ENCODE measurements at places on chromosomes 11 and 22.

- DNase-seq, result no peak
Measured at GRCh38 chr11:127390465-127390864, 389.9 kb upstream of the KIRREL3 start.

GRCh38 chr22:32876516-32876915, 75.0 kb downstream of the TIMP3 start:
- DNase-seq, result no peak

DNA sequence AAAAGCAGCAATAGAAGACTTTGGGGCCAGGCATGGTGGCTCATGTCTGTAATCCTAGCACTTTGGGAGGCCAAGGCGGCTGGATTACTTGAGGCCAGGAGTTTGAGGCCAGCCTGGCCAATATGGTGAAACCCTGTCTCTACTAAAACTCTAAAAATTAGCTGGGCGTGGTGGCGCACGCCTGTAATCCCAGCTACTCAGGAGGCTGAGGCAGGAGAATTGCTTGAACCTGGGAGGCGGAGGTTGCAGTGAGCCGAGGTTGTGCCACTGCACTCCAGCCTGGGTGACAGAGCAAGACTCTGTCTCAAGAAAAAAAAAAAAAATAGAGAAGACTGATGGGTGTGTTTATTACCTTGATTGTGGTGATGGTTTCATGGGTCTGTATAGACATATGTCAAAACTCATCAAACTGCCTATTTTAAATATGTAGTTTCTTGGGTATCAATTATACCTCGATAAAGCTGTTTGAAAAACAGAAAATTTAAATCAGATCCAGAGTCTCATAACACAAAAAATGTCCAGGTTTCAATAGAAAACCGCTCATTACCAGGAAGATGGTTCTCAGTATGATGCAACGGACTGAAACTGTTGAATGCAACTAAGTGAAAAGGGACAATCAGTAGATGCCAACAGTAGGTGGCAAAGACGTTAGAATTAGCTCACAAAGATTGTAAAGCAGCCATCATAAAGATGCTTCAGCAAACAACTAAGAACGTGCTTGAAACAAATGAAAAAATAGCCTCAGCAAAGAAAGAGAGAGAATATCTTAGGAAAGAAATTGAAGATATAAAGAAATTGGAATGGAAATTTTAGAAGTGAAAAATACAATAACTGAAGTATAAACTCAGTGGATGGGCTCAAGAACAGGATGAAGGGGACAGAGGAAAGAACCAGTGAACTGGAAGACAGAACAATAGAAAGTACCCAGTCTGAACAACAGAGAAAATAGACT, 33.1 kb upstream of the SEPTIN5 start:
- no peak for DNase-seq

GRCh38 chr11:129298988-129299387, 76.7 kb upstream of the BARX2 start:
- DNase-seq, result no peak

GRCh38 chr11:79414644-79415317, 26.0 kb downstream of the TENM4 start:
- no peak for DNase-seq

GRCh38 chr11:83471831-83472727, 185.9 kb upstream of the CCDC90B start:
- no peak for DNase-seq

DNA sequence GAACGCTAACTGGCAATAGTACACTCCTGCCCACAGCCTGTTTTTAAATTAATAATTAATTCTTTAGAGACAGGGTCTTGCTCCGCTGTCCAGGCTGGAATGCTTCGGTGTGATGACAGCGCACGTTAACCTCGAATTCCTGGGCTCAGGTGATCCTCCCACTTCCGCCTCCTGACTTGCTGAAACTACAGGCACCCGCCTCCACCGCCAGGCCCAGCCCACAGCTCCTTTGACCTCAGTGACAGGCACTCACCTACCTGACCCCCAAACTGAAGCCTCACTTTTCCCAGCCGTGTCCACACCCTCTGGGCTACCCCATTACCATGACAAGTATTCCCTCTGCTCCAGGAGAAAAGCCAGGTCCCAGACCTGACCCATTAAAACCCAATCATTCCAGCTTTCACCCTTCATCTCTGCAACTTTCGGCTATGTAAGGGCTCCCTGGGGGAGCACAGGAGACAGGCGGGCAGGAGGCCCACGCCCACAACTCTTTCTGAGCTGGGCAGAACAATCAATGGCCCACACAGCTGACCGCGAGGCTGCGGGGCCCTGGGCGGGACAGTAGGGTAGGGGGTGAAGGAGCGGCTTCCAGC, 730 bp downstream of the LMNTD2 start:
- DNase-seq, result no peak

DNA sequence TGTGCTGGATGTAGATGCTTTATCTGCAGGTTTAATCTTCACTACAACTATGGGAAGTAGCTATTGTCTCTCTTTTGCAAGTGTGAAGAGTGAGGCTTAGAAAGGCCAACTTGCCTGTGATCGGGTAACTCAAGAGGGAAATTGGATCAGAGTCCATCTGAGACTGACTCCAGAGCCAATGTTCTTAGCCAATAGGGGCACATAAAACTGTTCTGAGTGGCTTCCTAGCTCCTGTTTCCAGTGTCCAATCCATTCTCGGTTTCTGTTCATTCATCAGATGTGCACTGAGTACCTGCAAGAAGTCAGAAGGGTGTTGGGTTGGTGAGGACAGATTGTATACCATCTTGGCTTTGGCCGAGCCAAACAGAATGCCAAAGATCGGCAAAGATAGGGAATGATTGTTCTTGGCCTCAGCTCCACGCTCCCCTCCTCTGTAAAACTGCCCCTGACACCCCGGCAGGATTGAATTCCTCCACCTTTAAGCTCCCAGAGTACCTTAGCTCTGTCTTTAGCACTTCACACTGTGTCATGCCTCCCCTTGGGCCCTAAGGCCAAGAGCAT, 100.0 kb downstream of the PTPRJ start:
- DNase-seq, result no peak

DNA sequence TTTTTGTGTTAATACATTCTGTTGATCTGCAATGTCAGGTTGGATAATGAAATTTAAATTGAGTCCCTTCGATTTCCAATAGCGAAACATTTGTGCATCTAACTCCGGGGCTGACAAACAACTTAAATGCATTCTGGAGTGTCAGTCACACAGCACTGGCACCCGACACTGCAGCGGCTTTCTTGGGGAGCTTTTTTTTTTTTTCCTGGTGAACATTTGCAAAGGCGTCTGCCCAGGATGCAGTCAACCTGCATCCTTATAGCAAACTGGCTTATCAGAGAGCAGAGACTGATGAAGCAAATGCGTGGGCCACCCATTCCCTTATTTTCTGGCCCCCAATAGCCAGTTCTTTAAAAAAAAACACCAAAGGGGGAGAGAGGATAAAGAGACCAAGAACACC, 1167.7 kb downstream of the LRRC4C start:
- no peak for DNase-seq

GRCh38 chr22:19658057-19658966, 56.0 kb upstream of the SEPTIN5 start:
- DNase-seq, result no peak

- DNase-seq, result peak; percentile 54
Measured at GRCh38 chr11:1297011-1297575, 12.3 kb downstream of the TOLLIP start.

DNA sequence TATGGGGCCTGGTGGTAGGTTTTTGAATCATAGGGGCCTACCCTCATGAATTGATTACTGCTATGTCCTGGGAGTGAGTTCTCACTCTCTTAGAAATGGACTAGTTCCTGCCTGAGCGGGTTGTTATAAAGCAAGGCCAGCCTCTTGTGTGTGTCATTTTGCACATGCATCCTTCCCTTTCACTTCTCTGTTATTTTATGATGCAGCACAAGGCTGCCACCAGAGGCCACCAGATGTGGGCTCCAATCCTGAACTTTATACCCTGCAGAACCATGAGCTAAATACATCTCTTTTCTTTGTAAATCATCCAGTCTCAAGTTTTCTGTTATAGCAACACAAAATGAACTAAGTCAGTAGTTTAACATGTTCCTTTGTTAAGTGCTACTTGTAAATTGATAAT, 251.4 kb downstream of the BLID start:
- DNase-seq, result no peak

GRCh38 chr11:128905345-128906184, 14.4 kb downstream of the KCNJ5 start:
- peak; percentile 69 for DNase-seq

- peak; percentile 88 for DNase-seq
Measured at GRCh38 chr11:45102810-45103621, 43.4 kb upstream of the PRDM11 start.

- no peak for DNase-seq
Measured at GRCh38 chr11:117019871-117020270, 78.4 kb downstream of the SIK3 start.

DNA sequence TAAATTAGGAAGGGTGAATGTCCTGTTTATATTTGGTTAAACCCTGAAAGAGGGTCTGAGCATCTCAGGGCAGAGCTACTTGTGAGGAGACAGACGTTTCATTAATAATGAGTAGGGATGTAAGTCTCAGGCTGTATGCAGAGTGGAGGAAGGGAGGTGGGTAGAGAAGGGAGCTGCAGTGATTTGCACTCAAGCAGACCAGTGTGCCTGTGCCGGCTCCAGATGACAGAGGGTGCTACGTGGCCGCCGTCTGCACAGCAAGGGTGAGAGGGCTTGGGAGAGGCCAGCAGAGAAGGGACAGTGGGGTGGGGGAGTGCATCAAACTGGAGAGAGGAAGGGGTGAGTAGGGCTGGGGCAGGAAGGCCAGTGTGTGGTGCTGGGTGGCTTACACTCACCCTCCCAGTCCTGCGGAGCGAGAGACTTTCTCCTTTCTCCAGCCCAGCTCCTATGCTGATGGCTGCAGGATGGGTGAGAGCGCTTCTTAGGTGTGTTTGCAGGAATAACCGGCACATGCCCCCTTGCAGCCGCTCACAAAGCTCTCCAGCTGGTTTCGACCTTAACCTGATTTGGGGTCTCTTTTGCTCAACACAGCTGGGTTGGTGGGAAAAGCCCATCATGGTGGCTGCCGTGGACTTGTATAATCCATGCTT, 130.6 kb downstream of the ST3GAL4 start:
- DNase-seq, result peak; percentile 43

DNA sequence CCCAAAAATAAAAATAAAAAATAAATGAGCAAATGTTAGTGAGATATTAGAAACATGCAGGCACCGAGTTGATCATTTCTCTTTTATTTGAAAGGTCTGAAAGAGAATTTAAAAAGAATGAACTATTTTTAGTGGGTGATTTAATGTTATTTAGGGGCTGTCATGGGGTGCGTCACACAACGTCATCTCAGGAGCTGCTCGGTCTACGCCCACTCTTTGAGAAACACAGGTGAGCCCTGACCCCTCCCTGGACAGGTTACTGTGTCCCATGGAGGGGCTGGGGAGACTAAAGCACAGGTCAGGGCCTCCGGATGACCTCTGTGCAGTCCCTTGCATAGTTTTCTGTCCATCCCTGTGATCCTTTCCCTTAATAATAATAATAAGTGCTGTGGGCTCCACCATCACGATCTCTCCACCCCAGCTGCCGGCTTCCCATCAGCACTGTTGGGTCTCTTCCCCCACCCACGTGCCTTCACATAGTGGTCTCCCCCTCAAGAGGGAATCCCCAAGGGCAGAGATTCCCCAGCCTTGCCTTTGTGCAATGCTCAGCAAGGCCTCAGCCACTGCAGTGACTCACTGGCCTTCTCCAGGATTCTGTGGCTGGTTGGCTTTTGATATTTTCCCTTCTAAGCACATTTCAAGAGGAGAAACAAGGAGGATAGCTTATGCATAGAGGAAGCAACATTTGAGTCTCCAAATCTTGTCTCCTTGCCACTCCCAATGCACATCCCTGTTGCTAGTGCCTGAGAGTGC, 159.9 kb downstream of the TTC17 start:
- no peak for DNase-seq

- DNase-seq, result peak; percentile 85
Measured at GRCh38 chr11:96155627-96156378, 187.2 kb downstream of the MAML2 start.

- DNase-seq, result no peak
Measured at GRCh38 chr11:111461460-111462235, 50.5 kb downstream of the BTG4 start.
